Sigmoid colon (tissue), 7 donors: ENCODE measurements at places on chromosomes 11 and 22. TPM values are rescaled to one million over a fixed set of nuclear protein-coding genes. Genes with fewer than 3 reads are reported as not detected.

DNA sequence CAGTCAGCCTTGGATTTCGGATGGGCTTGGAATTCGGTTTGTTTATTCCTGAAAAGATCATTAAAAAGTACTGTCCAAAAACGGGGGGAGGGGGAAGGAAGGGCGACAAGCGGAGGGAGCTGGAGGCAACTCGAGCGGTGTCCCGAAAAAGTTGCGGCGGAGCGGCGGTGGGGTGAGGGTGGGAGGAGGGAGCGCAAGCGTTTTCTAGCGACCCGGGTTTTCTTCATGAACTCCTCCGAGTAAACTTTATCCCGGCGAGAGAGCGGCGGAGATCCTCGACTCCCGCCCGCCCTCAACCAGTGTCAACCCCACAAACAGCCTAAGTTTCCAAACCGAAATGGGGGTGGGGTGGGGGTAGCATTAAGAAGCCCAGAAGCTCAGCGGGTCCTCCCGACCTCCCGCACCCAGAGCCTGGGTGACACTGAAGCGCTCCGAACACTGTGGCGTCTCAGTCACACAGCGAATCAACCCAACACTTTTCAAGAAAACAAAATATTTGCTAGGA lies 133.0 kb upstream of the C11orf58 start:
- H3K36me3 ChIP-seq = no peaks in the 10 kb centered on the region
- peak overlapping the region; percentile 44 for H3K4me3 ChIP-seq
- DNase-seq = no peak
- H3K27me3 ChIP-seq = peaks cover 76% of the 10 kb centered on the region
- peaks cover 39% of the 10 kb centered on the region for H3K4me1 ChIP-seq
- H3K27ac ChIP-seq = peak overlapping the region; percentile 59

DNA sequence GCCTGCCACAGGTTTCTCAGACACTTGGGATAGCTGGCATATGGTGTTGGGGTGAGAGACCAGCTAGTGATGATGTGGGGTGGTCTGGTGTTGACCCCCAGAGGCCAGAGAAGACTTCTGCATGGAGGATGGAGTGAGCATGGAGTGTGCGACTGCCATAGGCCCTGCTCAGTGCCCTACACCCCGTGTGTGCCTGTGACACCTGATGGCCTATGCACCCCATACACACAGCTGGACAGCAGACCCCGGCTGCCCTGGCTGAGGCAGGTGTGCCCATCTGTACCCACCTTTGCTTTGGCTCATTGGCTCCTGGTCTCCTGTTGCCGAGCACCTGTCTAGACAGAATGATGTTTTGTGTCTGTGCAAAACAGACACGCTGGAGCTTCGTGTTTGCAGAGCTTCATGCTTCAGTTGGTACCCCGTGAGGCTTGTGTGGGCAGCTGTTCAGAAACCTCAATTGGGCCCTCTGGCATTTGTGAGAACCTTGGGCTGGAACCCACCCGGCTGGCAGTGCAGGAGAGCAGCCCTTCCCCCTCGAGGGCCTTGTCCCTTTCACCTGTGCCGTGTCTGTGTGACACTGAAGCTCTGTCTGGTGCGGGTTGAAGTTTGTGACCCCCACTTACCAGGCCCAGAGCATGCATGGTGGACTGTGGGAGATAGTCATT lies 27.6 kb downstream of the BCR start:
- peaks cover 54% of the 10 kb centered on the region for H3K4me1 ChIP-seq
- H3K27me3 ChIP-seq = no peaks in the 10 kb centered on the region
- no peak overlapping the region for H3K4me3 ChIP-seq
- H3K36me3 ChIP-seq = no peaks in the 10 kb centered on the region
- DNase-seq = no peak

GRCh38 chr11:12092714-12093113 lies 17.7 kb upstream of the MICAL2 start:
- H3K4me3 ChIP-seq = no peak overlapping the region
- peak overlapping the region; percentile 1 for H3K27ac ChIP-seq
- H3K27me3 ChIP-seq = no peaks in the 10 kb centered on the region
- no peaks in the 10 kb centered on the region for H3K36me3 ChIP-seq

DNA sequence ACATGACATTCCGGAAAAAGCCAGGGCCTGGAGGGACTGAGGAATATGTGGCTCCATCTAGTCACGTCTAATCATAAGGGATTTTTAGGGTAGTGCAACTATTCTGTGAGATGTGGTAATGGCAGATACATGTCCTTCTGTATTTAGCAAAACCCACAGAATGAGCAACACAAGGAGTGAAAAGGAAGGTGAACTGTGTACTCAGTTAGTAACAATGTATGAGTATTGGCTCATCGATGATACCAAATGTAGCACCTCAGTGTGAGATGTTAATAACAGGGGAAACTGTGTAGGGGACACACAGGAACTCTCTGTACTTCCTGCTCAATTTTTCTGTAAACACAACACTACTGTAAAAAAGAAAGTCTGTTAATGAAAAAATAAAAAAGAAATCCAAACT lies 42.0 kb upstream of the CARS1 start:
- no peak overlapping the region for H3K4me3 ChIP-seq
- no peaks in the 10 kb centered on the region for H3K4me1 ChIP-seq
- peaks cover 70% of the 10 kb centered on the region for H3K36me3 ChIP-seq
- peak overlapping the region; percentile 31 for H3K27ac ChIP-seq

DNA sequence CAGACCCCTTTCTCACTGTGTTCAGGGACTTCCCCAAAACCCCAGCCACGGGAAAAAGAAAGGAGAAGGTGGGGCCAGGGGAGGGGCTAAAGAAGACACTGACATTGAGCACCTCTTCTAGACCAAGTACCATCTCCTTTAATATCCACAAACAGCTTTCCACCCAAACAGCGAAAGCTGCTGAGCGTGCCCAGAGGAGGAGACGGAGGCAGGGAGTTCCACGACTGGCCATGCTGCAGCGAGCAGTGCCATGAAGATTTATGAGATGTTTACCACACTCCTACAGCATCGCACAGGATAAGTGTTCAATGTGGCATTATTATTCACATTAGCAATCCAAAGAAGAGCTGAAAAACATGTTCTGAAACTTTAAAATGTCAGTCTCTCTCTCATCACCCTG lies 127.4 kb downstream of the LARGE1 start:
- no peaks in the 10 kb centered on the region for H3K27me3 ChIP-seq
- H3K36me3 ChIP-seq = no peaks in the 10 kb centered on the region

DNA sequence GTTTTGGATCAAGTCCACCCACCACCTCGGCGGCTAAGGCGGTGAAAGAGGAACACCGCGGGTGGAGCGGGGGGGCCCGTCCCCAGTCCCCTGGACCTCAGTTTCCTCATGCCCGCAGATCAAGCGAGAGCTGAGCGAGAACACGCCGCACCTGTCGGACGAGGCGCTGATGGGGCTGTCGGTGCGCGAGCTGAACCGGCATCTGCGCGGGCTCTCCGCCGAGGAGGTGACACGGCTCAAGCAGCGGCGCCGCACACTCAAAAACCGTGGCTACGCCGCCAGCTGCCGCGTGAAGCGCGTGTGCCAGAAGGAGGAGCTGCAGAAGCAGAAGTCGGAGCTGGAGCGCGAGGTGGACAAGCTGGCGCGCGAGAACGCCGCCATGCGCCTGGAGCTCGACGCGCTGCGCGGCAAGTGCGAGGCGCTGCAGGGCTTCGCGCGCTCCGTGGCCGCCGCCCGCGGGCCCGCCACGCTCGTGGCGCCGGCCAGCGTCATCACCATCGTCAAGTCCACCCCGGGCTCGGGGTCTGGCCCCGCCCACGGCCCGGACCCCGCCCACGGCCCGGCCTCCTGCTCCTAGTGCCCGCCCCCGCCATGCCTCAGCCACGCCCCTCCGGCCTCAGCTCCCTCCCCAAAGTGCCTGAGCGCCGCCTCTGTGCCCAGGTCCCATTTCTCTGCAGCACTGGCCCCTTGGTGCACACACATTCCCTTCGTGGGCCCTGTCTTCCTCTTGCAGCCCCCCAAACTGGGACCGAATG lies 12.7 kb downstream of the MAFF start:
- peak; percentile 83 for DNase-seq
- no peaks in the 10 kb centered on the region for H3K36me3 ChIP-seq
- H3K27me3 ChIP-seq = no peaks in the 10 kb centered on the region
- H3K27ac ChIP-seq = peak overlapping the region; percentile 55

DNA sequence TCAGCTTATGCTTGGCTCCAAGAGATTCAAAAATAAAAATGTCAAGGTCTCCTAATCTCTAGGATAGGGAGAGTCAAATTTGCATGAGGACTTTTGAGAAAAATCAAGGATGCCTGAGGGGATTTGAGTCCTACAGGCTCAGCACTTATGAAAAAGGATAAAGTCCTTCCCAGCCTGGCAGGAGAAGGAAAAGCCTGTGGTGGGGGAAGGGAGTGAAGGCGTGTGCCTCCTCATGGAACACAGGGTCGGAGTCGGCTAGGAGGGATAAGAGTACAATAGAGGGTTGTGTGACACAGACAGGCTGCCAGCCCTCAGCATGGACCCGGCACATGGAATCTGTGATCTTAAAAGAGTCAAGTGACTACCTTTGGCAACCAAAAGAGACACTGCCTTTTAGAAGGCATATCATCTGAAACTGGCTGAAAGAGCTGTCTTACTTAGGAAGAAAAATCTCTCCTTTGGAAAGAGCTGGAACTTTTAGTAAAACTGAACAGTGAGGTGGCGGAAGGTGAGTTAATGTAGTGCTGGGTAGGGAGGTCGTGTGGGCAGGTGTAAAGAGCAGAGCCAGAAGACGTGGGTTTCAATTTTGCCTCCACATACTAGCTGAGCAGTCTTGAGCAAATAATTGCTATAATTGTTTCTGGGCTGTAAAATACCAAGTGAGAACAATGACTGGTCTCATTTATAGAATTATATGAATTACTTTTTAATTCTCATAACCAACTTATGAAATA lies 58.8 kb upstream of the RDX start:
- H3K36me3 ChIP-seq = no peaks in the 10 kb centered on the region
- DNase-seq = no peak
- H3K27me3 ChIP-seq = no peaks in the 10 kb centered on the region
- no peaks in the 10 kb centered on the region for H3K4me1 ChIP-seq

GRCh38 chr22:50119169-50119767 lies 29.5 kb downstream of the MOV10L1 start:
- H3K4me1 ChIP-seq = peaks cover 29% of the 10 kb centered on the region
- no peak overlapping the region for H3K27ac ChIP-seq
- H3K36me3 ChIP-seq = no peaks in the 10 kb centered on the region
- DNase-seq = peak; percentile 54
- no peak overlapping the region for H3K4me3 ChIP-seq

DNA sequence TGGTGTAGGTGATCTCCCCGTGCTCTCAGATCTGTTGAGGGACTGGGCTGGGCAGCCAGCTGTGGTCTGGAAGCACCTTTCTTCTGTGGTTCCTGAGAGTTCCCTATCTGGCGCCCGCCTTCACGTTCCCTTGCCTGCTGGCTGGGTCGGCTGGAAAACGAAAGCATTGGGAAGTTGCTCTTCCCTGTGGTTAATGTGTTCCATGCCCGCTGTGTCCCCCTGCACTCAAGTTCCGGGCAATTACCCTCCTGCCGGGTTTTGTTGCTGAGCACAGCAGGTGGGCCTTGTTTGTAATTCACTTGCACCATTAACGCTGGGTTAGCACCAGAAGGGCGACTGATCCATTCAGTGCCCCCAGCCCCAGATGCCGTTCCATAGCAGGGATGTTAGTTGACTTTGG lies 134.1 kb downstream of the GRIK4 start:
- no peak overlapping the region for H3K27ac ChIP-seq
- peaks cover 5% of the 10 kb centered on the region for H3K27me3 ChIP-seq
- no peak for DNase-seq
- no peaks in the 10 kb centered on the region for H3K4me1 ChIP-seq

GRCh38 chr22:20997536-20998257 lies 4.2 kb downstream of the THAP7 start:
- no peak for DNase-seq
- H3K27ac ChIP-seq = no peak overlapping the region
- H3K36me3 ChIP-seq = peaks cover 74% of the 10 kb centered on the region
- no peak overlapping the region for H3K4me3 ChIP-seq
- no peaks in the 10 kb centered on the region for H3K4me1 ChIP-seq
- no peaks in the 10 kb centered on the region for H3K27me3 ChIP-seq

DNA sequence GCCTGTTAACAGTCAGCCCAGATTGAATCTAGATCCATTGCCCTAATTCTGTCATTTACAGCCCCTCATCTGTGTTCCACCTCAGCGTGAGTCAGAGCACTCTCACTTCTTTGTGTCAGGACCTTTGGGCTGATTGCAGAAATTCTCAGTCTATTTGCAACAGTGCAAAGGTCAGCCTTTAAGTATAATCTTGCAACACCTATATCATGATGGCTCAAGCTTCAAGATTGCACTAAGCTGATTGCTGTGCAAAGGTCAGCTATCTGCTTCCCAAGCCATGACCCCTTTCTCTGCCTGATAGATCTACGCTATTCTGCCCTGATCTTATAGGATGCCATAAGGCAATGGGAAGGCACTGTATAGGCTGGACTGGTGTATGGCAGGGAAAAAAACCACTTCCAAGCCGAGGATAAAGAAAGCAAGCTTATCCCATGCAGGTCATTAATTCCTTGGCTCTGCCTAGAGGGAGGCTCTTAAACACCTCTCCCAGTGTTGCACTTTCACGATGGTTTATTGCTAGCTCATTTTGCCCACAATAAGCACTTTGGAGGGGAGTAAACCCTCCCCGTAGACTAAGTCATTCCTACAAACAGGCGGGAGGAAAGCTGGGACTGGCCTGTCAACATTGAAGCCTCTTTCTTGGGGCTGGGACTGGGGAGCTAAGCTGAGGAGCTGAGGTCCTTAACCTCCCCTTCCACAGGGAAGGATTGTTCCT lies 100.6 kb downstream of the RRAS2 start:
- H3K36me3 ChIP-seq = no peaks in the 10 kb centered on the region
- no peak overlapping the region for H3K27ac ChIP-seq
- no peak overlapping the region for H3K4me3 ChIP-seq
- H3K27me3 ChIP-seq = no peaks in the 10 kb centered on the region
- DNase-seq = no peak

DNA sequence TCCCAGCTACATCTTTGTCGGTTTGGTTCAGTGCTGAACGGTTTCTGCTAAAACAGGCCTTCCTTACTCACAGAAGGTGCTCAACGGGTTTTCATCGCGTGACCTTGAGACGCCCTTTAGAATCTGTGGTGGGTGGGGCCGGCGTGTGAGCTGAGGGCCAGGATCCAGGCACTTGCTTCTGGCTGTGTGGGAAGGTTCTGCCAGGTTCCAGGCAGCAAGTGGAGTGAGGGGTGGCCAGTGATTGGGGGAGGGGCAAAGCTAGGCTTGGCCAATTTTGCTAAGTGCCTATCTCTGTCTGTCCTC lies 35.2 kb downstream of the KCNJ4 start:
- no peak for DNase-seq
- H3K4me3 ChIP-seq = no peak overlapping the region
- H3K27ac ChIP-seq = no peak overlapping the region
- no peaks in the 10 kb centered on the region for H3K4me1 ChIP-seq
- no peaks in the 10 kb centered on the region for H3K36me3 ChIP-seq
- no peaks in the 10 kb centered on the region for H3K27me3 ChIP-seq

GRCh38 chr11:101442171-101442570 lies 141.6 kb downstream of the TRPC6 start:
- H3K27me3 ChIP-seq = no peaks in the 10 kb centered on the region
- H3K36me3 ChIP-seq = no peaks in the 10 kb centered on the region
- DNase-seq = no peak
- peaks cover 35% of the 10 kb centered on the region for H3K4me1 ChIP-seq
- H3K4me3 ChIP-seq = no peak overlapping the region

GRCh38 chr22:40190501-40190900 lies 12.8 kb downstream of the TNRC6B start:
- peak overlapping the region; percentile 0 for H3K27ac ChIP-seq
- no peak for DNase-seq
- H3K27me3 ChIP-seq = no peaks in the 10 kb centered on the region
- H3K36me3 ChIP-seq = no peaks in the 10 kb centered on the region
- no peak overlapping the region for H3K4me3 ChIP-seq
- H3K4me1 ChIP-seq = peaks cover 65% of the 10 kb centered on the region

The ZNF214 gene
- 3.1 TPM for total RNA-seq
